HT1080 (cell line): ENCODE measurements at places on chromosomes 2 and 18. TPM values are rescaled to one million over a fixed set of nuclear protein-coding genes. Genes with fewer than 3 reads are reported as not detected.

DNA sequence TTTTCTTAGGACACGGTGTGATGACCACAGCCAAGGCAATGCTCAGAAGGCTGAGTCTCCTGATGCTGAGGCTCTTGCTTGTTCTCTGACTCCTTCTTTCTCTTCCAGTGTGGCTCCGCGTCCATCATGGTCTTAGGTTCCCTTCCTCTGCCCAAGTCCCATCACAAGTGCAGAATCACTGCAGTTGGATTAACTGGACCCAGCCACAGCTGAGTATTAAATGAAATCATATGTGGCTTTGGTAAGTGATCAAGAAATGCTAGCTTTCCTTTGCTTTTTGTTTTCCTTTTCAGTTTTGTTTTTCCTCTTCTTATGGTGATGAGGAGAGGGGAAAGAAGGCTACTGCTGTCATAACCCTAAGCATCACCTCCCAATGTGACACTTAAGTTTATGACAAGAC lies 375.8 kb downstream of the INSIG2 start:
- no peak for DNase-seq

DNA sequence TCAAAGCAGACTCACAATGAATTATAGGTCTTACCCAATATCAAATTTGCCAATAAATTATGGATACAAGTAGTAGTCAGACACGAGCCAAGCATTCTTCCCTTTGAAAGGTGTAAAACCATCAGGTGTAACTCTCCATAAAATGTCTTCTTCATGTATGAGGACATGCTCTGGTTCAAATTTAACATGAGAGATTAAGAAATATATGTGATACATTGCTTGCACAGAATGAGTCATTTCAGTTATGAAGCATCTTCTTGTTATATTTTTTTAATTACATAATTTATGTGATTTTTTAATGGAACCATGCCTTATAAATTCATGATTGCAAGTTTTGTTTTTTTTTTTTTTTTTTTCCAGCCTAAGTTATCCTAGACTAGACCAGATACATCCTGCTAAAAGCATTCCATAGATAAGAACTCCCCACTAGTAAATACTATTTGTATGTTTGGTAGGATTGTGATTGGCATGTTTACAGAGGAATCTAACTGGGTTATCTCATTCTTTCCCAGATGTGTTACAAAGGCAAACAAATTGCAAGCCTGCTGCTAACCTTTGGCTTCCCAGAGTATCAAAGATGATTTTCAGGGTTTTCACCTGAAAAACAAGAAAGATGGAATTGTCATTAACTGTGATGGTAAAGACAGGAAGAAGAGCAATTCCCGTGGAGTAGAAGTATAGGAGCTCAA lies 621.9 kb downstream of the XIRP2 start:
- no peak for DNase-seq

- DNase-seq: peak; percentile 80
These were observed 87.2 kb downstream of the LONRF2 start for GRCh38 chr2:100235098-100235497.

DNA sequence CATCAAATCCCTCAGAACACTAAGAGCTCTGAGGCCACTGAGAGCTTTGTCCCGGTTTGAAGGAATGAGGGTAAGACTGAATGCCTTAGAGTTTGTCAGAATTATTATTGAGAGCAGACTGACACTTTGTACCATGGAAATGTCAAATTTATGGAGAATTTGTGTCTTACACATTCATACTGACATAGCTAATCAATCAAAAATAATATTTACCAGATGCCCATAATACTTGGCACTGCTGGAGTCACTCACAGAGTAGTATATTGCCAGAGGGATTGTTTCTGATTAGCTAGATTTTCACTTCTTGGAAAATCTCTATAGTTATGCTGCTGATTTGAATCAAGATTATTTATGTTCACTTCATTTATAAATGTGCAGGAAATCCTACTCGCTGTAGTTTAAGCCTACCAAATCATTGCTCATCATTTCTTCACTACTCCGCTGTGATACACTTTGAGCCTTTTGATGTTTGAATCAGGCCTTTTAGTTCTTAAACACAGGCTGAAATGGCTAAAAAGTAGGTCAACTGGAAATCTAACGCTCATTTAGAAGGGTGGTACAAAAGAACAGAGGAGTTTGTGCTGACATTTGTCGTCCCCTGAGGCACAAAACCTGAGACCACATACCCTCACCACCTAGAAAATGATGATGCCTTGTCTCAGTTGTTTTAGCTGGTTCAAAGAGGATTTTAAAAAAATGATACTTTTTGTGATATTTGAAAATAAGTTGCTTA lies 96.1 kb upstream of the CSRNP3 start:
- DNase-seq: no peak

REL gene
- 1.5 and 2.2 TPM in 2 replicates for total RNA-seq

DNA sequence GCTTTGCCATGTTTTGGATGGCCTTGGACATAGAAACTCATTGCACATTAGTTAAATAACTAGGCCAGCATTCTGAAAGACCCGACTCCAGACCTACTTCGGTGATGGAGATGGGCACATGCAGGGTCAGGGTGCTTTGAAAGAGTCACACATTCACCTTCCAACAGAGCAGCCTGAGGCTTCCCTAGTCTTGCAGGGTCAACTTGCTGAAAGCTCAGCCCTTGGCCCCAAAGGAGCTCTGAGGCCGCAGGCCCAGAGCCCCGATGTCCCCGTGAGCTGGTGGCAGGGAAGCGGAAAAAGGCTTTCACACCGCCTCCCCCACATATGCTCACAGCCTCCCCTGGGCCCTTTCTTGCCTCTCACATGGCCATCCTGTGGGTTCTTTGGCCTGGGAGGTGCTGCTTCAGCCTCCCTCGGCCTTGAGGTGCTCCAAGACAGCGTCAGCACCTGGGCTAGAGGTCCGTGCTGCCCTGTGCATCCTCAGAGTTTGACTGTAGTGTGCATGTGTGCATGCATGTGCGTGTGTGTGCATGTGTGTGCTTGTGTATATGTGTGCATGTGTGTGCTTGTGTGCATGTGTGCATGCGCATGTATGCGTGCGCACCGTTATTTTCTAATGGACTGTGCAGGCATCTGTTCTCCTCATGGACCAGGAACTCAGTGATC lies 21.6 kb downstream of the LDLRAD4 start:
- no peak for DNase-seq

DNA sequence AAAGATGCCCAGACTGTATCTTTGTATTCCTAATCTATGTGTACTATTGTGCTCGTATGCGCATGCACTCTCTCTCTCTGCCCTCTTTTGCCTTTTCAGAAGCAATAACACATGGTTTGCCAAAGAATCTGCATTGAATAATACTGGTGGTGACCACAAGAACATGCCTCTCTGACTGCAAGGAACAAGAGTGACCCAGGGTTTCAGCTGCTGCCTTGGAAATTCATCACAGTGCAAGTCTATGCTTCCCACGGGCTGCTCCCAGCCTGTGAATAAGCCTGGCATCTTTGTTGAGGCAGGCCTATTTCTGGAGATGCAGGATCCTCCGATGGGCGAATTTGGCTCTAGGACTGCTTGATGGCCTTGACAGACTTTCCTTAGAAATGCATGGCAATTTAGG lies 689.4 kb upstream of the FANCL start:
- DNase-seq: no peak

GRCh38 chr2:216698895-216699294 lies 3.5 kb upstream of the IGFBP5 start:
- peak; percentile 66 for DNase-seq

GRCh38 chr18:477565-477964 lies 22.9 kb downstream of the COLEC12 start:
- DNase-seq: no peak

DNA sequence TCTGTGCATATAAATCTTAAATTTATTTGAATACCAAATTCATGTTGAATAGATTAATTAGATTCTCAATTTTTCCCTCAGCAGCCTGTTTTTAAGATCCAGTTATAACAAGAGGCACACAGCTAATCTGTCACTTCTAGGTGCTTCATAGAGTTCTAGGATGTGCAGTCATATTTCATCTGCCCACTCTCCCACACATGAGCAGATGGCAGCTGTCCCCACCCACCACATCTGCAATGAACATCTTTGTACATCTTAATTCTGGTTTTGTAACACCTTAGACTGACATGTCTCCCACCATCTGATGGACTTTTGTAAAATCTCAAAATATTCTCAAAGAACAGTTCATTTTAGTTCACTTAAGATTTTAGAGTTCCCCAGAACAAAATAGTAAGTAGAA lies 250.8 kb upstream of the ST6GAL2 start:
- DNase-seq: no peak

- DNase-seq: no peak
These were observed 230.9 kb upstream of the ZSWIM2 start for GRCh38 chr2:187079901-187080300.

GRCh38 chr2:113694438-113694837 lies 62.0 kb downstream of the SLC35F5 start:
- no peak for DNase-seq

GRCh38 chr18:28030458-28030857 lies 146.5 kb downstream of the CDH2 start:
- no peak for DNase-seq

DNA sequence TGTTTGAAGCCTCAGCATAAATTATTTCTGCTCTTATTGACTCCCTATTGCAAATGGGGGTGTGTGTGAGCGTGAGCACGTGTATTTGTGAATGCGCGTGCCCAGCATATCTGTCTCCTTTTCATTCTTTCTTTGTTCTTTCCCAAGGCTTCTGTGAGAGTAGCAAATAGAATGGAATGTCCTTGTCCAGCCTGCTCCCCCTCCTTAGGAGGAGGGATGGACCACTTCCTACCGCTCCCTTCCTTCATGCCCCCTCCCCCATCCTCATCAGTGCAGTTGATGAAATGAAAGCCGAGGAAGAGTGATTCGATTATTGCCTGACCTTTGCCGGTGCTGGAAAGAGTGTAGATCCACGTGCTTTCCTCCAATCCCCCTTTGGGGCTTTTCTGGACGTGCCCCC lies 102.0 kb downstream of the CPO start:
- DNase-seq: no peak

GRCh38 chr18:62957885-62958472 lies 242.6 kb downstream of the PHLPP1 start:
- DNase-seq: peak; percentile 67

- DNase-seq: peak; percentile 23
These were observed 743 bp downstream of the HADHA start for GRCh38 chr2:26243470-26244308.

KIAA2012 gene
- total RNA-seq: not detected in 2 replicates

LGALSL gene
- 1.7 and 3.0 TPM in 2 replicates for total RNA-seq
